Lower lobe of right lung (tissue), 2 donors: ENCODE measurements at places on chromosomes 1 and 21.

DNA sequence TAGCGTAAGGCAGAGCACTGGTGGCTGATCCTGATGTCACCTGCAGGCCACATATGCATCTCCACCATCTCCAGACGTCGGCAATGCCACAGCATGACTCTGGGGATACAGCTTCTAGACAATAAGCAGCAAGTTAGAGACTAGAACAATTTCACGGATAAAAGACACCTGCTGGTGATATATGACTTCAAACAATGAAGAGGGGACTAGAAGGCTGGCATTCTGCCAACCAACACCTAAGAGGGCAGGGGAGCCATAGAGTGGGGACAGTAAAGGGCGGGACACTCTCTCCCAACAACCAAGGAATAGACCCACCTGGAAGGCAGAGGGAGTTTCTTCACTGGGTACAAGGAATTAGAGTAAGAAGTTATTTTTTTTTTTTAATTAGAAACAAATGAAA is 126.7 kb downstream of the SIM2 start:
- no peak for DNase-seq

DNA sequence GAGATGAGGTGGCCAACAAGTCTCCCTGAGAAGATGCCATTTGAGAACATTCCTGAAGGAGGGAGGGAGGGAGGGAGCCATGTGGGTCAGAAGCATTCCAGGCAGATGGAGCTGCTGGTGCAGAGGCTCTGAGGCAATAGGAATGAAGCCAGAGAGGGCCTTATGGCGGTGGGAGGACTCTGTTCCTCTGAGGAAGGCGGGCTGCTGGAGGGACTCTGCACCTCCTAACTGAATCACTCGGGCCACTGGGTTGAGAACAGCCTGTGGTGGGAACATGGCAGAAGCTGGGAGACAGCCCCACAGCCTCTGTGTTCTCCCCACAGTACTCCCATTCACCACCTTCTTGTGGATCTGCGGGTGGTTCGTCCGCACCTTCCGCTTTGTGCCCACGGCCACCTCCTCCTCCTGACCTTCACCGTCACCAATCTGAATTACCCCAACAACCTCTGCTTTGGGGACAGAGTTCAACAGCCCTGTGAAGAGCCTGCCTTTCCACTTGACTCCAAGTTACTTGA is 2.4 kb upstream of the TMEM125 start:
- no peak for DNase-seq

GRCh38 chr1:43463479-43463878 is 9.7 kb upstream of the HYI start:
- DNase-seq, result no peak

DNA sequence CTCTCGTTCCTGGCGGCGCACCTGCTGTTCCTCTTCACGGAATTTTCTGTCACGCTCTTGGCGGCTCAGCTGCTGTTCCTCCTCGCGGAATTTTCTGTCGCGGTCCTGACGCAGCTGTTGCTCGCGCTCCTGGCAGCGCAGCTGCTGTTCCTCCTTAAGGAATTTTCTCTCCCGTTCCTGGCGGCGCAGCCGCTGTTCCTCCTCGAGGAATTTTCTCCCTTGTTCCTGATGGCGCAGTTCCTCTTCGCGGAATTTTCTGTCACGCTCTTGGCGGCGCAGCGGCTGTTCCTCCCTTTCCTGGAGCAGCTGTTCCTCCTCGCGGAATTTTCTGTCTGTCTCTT is 6.4 kb downstream of the TCHH start:
- DNase-seq, result no peak

DNA sequence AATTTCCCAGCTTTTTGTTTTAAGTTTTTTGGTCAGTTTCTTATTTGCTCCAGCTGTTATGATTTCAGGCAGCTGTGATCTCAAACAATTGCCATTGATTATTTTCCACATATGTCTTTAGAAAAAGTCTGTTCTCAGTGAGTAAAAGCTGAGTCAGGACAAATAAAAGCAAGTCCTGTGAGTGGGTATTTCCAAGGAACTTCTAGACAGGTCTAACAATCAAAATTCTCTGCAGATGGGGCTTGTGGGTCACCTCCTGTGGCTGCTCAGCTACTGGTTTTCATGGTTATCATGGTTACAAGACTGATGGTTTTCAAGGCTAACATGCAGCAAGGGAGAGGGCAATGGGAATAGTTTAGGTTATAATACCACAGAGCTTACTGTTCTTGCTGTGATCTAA is 585.7 kb downstream of the LMO4 start:
- no peak for DNase-seq

GRCh38 chr21:25682382-25682781 is 43.3 kb downstream of the JAM2 start:
- no peak for DNase-seq

GRCh38 chr1:11806307-11806936 is 431 bp downstream of the CLCN6 start:
- DNase-seq, result no peak

- DNase-seq, result no peak
These were observed 22.1 kb downstream of the CYB5RL start for GRCh38 chr1:54177726-54178125.
